Fibroblast of the conjunctiva (primary cell): ENCODE measurements at places on chromosomes 12 and 14.

- no peak for DNase-seq
Measured at GRCh38 chr12:105569886-105570285, 239.4 kb downstream of the C12orf75 start.

GRCh38 chr14:86038387-86039042, 508.6 kb downstream of the FLRT2 start:
- peak; percentile 63 for DNase-seq

GRCh38 chr14:76759589-76759988, 1.7 kb upstream of the VASH1 start:
- DNase-seq, result no peak

DNA sequence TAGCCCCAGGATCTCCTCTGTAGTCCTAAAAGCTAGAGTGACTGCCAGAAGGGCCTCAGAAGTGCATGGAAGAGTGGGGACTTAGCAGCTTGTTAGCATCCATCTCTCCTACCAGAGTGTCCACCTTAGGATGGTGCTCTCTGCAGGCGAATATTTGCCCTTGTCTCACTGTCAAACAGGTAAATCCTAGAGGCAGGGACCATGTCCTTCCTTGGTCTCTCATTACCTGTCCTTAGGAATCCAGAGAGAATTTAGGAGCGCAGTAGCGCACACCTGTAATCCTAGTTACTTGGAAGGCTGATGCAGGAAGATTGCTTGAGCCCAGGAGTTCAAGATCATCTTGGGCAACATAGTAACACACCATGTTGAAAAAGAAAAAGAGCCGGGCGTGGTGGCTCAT, 21.4 kb downstream of the AGAP2 start:
- DNase-seq, result no peak

DNA sequence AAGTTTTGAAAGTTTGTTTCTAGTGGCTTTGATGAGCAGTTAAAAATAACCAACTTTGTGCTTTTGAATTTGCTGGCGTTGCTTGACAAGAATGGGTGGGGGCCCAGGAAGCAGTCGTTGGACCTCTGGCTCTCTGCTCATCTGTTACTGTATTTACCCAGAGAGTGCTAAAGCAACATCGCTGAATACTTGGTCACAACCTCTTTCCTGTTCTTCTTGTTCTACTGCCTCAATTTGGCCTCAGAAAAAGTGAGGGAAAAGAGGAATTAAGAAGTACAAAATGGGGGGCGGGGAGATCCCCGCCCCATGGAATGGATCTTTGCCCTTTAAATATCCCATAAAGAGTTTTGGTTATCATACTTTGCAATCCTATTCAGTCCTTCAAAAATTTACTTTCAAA, 221.5 kb upstream of the G2E3 start:
- DNase-seq, result no peak

GRCh38 chr14:102508774-102509745, 516 bp downstream of the ANKRD9 start:
- no peak for DNase-seq

DNA sequence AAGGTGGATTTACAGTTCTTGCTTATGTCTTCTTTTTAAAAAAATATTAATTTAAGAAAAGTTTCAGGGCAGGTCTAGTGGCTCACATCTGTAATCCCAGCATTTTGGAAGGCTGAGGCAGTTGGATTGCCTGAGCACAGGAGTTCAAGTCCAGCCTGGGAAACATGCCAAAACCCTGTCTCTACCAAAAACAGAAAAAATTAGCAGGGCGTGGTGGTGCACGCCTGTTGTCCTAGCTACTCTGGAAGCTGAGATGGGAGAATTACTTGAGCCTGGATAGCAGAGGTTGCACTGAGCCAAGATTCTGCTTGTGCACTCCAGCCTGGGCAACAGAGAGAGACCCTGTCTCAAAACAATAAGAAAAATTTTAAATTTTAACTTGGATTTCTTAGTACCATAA, 5.4 kb upstream of the TAS2R46 start:
- peak; percentile 5 for DNase-seq

- DNase-seq, result no peak
Measured at GRCh38 chr12:14171106-14171505, 189.7 kb upstream of the GRIN2B start.

GRCh38 chr12:124709722-124710687, 142.6 kb upstream of the NCOR2 start:
- DNase-seq, result no peak

- DNase-seq, result peak; percentile 89
Measured at GRCh38 chr14:75648066-75648838, 12.4 kb downstream of the ERG28 start.
